Frontal cortex (tissue), 4 donors: ENCODE measurements at places on chromosomes 5 and 9. TPM values are rescaled to one million over a fixed set of nuclear protein-coding genes. Genes with fewer than 3 reads are reported as not detected.

Gene DENND4C
- total RNA-seq = 74.6 TPM

Gene PCDHB11
- total RNA-seq = 13.0 TPM

DNA sequence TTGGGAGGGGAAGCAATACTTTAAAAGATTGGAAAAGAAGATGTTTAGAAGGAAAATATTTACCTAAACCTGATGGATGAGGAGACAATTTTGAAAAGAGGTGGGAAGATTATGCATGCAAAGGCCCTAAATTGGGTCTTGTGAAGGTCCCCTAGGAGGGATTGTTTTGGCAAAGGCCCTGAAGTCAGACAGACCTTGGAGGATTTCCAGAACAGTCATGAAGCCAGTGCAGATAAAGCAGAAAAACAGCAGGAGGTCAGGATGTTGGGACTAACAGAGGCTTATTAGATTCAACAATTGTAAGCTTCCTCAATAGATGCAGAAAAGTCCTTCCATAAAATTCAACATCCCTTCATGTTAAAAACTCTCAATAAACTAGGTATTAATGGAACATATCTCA lies 361.0 kb upstream of the CDH6 start:
- DNase-seq = no peak

DNA sequence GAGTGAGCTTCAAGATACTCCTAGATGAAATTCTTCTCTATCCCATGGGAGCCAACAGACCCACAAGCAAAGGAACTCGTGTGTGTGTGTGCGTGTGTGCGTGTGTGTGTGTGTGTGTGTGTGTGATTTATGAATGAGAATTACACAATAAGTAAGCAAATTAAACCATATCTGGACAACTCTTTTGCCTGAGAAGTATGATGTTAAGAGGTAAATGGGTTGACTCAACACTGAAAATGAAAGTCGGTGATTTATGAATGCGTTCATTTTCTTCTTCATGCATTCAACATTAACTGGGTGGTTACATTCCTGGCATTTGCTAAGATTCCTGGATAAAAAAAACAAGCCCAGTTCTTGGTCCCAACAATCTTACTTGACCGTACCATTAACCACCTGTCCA lies 171.3 kb upstream of the ZNF462 start:
- DNase-seq = no peak
